ENCODE measurements at places on chromosomes 6 and 20.

GRCh38 chr6:28003661-28004060, 46.6 kb downstream of the OR2B6 start:
- no peak for DNase-seq

DNA sequence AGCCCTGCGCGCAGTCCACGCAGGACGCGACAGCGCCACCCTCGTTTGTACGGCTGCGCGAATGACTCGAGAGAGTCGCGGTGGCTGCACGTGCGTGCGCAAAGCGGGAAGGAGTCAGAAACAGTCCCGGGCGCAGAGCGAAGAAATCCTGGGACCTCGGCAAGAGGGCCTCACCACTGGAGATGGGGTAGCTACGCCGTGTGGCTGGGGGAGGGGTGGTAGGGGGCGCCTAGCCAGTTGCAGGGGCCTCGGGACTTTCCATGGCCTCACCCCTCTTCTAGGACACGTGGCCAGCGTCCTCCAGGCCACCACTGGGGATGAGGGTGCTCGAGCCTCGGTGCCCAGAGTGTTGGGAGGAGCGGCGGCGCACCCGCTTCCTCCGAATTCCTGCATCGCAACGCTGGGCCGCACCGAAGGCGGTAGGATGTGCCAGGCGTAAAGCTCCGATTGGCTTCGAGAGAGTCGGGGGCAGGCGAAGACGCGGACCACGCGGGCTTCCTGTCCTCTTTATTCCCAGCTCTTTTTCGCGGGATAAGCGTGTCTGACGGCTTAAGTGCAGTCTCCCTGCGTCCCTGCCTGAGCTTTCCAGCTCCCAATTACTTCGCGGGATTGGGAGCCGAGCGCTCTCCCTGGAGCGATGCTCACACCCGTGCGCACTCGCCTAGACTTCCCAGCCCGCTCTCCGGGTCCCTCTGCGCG, 38.7 kb downstream of the NCR2 start:
- no peak for DNase-seq

DNA sequence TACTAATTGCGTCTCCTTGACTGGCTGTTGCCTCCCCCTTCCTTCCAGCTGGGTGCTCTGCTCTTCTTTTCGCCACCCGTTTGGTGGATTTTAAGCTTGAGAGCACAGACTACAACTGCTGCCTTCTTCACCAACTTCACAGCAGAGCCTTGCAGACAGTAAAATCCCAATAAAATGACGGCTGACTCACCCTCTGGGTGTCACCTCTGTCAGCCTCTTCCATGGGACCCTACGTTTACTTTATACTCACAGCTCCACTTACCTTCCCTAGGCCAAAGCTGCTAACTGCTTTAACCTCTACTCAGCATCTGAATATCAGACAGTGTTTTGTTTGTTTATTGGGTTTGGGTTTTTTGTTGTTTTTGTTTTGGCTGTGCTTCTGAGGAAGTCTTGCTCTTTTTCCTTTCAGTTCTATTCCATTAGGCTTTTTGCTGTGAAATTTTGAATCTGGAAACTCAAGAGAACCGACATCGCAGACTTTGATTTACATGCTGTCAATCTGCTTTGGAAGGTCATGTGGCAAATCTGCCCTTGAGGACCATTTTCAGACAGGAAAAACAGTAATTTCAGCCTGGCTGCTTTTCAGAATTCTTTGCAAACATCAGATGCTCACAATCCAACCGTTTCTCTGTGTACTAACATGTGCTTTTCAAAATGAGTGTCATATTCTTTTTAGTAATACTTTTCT, 2.4 kb downstream of the AGPAT4 start:
- no peak for DNase-seq

DNA sequence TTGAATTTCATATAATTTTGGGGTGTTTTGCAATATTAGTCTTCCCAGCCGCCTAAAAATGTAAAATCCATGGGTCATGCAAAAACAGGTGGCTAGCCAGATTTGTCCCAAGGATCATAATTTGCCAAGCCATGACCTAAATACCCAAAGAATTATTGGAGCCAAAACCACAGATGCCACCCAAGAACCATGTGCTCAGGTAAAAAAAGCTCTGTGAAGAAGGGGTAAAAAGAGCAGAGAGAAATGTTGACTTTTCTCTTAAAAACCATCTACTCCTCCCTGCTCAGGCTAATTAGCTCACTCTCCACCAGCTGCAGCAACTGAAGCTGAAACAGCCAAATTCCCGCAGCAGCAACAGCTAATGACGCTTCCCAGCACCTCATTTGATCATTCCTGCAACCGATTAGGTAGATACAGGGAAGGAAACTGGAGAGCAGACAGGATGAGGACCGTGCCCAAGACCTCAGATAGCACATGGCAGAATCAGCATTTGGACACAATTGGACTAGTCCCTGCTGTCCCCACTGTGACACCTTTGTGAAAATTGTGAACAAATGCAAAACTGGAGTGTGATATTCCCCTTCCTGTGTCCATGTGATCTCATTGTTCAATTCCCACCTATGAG, 107.9 kb upstream of the NXT1 start:
- DNase-seq = no peak

GRCh38 chr6:34032856-34033255, 113.0 kb downstream of the GRM4 start:
- DNase-seq = no peak

DNA sequence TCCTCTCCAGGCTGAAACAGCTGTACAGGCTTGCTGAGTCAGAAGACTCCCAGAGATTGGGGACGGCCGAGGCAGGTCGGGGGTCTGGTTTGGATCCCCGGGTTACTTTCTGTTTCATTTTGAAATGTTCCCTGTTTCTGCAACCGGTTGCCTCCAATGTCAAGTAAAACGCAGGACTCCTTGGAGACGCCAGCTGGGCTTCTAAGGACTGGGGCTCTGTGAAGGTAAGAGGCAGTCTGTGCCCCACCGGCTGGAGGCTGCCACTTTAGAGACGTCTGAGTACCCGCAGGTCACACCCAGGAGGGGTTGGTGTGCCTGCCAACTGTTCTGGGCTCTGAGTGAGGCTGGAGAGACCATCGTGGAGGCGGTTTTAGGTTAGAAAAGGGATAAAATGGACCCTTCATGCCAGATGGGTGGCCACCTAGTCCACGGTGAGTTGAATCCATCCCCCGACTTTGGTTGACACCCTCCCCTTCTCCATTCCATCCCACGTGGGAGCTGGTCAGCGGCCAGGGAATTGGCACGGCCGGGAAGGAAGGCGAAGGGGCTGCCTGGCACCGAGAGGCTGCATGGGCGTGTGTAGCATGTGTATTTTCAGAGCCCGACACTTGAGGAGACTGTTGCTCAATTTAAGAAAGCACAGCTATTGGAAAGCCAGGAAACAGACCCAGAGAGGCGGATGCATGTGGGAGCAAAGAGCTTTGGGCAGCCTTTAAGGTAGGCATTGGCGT, 240.9 kb downstream of the PHACTR1 start:
- no peak for DNase-seq

DNA sequence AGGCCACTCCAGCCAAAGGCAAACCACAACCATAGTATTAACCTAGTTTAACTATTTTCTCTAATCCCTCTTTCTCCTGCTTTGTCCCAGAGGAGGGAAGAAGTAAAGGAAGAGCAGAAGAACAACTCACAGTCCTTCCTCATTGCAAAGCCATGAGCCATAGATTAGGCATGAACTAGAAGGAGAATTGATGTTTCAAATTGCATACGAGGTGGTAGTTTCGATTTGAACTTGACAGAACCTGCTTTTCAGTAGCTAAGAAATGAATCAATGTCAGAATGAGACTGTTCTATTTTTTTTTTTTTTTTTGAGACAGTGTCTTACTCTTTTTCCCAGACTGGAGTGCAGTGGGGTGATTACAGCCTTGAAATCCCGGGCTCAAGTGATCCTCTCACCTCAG, 48.3 kb downstream of the PROKR2 start:
- no peak for DNase-seq

GRCh38 chr6:52662031-52662430, 8.9 kb upstream of the TMEM14A start:
- DNase-seq = no peak

- DNase-seq = no peak
These were observed 62.5 kb downstream of the RREB1 start for GRCh38 chr6:7170117-7170732.

DNA sequence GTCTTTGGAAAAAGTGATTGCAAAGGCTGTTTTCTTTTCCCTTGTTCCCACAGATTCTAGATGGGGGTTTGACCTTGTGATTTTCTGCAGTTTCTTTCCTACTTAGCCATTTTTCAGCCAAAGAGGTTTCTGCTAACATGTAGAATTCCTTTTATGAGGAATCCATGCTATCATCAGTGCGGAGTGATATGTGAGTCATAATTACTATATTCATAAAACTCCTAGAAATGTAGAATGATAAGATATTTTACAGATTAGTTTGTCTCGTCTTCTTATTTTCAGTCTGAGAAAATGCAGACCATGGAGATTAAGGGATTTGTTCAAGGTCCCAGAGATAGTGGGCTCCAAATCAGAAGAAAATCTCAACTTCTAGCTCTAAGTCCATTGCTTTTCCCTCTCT, 98.6 kb downstream of the KCNQ5 start:
- DNase-seq = no peak

DNA sequence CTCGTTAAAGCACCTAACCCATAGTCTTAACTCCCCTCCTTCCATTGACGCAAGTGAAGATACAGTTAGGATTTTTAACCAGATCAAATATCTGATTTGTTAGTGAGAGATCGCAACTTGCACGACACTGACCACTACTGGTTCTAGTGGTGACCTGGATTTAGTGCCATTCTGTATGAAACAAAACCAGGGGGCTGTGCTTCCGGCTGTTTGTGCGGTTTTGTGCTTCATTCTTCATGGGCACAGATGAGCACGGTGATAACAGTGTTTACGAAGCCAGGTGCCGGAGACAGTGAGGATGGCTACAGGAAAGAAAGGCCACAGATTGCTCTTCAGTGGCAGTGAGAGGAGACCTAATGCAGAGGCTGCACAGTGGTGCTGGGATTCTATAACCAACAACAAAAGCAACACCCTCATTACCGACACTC, 75.5 kb downstream of the NOL4L start:
- no peak for DNase-seq

DNA sequence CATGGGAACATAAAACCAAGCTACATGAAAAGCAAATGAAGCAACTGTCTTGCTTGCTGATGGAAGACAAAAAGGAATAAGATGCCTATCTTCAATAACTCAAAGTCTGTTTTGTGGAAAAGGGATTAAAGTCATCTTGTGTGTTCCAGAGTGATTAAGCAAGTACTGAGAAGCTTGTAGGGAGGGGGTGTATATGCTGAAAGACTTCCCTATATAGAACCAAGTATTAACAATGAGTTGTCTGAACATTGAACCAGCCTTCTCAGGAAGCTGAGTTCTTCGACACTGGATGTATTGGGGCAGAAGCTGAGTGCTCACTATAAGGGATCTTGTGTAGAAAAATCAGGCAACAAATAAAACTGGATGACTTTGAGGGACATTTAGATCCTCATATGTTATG, 451.8 kb downstream of the CD83 start:
- no peak for DNase-seq

GRCh38 chr6:41502917-41503671, 43.1 kb upstream of the FOXP4 start:
- no peak for DNase-seq

- no peak for DNase-seq
These were observed 3.5 kb downstream of the LHFPL5 start for GRCh38 chr6:35808688-35809087.

DNA sequence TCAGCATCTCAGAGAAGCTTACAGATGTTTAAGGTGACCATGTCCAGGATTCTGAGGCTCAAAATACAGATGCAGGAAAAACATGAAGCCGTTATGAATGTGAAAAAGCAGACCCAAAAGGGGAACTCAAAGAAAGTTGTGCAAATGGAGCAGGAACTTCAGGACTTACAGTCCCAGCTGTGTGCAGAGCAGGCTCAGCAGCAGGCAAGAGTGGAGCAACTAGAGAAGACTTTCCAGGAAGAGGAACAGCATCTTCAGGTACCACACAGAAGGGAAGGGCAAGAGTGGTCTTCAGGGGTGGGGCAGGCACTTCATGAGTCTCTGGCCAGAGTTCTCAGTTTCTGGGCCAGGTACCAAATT, 15.2 kb downstream of the RNF8 start:
- no peak for DNase-seq

- no peak for DNase-seq
These were observed 224.5 kb downstream of the RFPL4B start for GRCh38 chr6:112571488-112572270.

DNA sequence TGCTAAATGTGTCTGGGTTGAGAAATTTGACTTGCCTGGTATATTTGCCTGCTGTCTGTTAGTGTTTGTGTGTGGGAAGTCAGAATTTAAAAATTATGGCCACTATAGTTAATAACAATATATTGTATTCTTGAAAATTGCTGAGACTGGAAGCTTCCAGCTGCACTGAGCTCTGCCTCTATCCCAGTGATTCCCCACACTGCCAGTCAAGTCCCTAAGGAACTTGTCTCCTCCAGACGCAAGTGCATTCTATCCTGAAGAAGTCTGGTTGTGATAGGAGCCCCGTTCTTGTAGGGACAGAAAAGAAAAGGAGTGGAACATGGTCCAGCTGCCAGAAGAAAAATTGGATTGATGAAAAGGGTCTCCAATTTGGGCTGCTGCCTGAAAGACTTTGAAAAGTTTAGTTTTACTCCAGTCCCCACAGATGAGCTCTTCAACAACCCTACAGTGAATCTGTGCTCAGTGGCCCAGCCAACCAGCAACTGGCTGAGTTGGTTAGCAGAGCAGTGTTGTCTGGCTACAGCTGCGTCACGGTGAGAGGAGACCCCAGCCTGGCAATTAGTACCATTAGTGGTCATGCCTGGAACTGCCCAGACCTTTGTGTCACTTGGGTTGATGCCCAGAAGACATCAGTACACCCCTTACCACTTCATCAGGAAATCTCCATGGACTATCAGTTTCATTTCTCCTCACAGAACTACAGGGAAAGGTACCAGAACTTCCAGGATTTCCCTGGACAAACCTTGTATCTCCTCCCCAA, 183.1 kb upstream of the MCHR2 start:
- DNase-seq = no peak

DNA sequence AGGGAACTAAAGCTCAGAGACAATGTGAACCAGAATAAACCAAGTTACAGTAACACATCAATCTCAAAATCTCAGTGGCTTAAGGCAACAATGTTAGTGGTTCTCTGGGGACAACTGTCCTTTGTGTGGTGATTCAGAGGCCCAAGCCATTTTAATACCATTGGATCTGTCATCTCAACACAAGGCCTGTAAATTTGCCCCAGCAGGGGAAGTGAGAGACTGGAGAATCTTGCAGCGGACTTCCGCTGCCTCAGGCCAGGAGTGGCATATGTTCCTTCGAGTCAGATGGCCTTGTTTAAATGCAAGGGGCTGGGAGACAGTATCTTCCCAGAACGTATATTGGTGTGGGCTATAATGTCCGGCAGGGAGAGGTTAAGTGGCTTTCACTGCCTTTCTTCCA, 126.0 kb downstream of the CD83 start:
- no peak for DNase-seq

- no peak for DNase-seq
These were observed 649.4 kb downstream of the HDGFL1 start for GRCh38 chr6:23218751-23219150.

- DNase-seq = no peak
These were observed 643.8 kb downstream of the HDGFL1 start for GRCh38 chr6:23213193-23213592.

DNA sequence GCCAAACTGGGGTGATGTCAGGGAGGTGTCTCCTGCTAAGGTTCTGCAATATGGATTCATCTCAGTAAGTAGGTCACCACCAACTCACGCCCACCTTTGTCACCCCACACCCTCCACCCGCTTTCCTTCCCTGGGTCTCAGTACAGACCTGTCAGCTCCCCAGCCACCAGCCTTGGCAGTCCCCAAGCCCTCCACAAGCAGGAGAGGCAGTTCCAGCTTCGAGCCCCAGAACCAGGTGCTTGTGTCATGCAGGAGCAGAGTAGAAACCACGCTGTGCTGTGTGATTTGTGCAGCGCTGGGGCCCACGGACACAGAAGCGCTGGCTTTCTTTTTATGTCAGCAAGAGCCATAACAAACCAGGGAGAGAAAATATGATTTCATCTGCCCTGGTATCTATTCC, 89.0 kb upstream of the CDH4 start:
- no peak for DNase-seq

Data from stimulated activated CD4-positive, alpha-beta T cell treated with anti-CD3 and anti-CD28 coated beads, Interleukin-15, amount 100 ng/mL, for 1 hour (primary cell).